ENCODE measurements at places on chromosomes 1 and 21.

DNA sequence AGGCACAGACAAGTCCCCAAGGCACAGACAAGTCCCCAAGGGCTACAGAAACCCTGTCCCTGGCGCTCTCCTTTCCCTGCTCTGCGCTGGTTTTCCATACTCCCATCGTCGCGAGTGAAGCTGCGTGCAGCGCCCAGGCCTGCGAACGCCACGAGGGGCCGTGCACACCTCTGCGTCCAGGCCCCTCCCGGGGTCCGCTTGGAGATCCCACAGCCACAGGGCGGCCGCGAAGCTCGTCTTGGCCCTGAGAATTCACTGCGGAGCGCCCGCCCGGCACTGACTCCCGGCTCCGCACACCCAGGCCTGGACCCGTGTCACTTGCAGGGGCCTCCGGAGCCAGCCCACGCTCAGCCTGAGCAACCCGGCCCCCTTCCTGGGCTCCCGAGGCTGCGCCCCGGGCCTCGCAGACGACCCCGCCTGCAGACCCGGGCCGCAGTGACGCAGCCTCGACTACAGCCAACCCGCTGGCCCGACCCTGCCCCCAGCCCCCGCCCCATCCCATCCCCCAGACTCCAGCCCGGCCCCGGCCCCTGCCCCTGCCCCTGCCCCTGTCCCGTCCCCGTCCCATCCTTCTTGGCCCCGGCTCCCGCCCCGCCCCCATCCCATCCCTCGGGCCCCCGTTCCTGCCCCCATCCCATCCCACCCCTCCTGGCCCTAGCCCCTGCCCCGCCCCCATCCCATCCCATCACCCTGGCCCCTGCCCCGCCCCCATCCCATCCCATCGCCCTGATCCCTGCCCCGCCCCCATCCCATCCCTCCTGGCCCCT, 841 bp downstream of the POFUT2 start:
- no peak for DNase-seq

DNA sequence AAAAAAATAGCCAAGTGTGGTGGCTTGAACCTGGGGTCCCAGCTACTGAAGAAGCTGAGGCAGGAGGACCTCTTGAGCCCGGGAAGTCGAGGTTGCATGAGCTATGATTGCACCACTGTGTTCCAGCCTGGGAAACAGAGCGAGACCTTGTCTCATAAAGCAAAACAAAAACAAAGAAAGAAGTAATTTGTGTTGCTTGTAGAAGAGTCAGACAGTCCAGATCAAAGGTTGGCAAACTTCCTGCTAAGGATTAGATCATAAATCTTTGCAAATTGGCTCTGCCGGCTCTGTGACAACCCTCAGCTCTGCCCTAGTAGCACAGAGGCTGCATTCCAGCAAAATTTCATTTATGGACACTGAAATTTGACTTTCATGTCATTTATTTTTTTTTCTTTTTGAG, 19.0 kb upstream of the MFN2 start:
- DNase-seq = no peak

GRCh38 chr1:199808110-199808870, 219.2 kb upstream of the NR5A2 start:
- DNase-seq = no peak

GRCh38 chr21:25837533-25838265, 102.9 kb downstream of the GABPA start:
- DNase-seq = no peak

DNA sequence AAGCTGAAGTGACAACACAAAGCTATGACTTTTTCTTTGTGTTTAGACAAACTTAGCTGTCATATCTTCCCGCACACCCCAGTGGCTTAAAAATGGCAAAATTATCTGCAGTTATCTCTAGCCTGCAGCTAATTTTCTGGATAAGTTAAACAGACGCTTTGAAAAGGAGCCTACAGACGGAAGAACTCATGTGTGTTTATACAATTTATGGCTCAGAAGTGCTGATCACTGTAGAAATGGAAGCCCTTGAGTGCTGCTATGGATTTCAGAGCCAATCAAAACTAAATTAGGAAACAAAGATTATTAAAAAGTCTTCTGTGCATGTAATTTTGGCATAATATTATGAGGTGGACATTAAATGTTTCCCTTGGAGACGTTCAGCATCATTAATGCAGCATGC, 11.6 kb downstream of the NTNG1 start:
- no peak for DNase-seq

DNA sequence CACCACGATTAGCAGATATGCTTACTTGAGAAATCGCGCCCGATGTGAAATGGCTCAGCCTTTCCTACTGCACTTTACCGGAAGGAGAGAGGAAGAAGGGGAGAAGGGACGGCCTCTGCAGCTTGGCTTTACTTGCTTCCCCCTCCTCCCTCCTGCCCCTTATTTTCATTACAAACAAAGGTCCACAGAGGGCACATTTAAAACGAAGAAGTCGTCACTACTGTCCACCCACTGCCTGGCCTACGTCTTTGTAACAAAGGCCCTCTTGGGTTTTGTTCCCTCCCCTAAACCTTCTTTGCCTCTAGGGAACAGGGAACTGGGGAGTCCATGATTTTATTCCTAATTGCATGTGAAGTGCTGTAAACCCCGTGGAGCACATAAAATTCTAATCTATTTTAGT, 308.5 kb downstream of the LMX1A start:
- DNase-seq = no peak

- no peak for DNase-seq
Observed at GRCh38 chr1:229370601-229371021, 27.8 kb upstream of the CCSAP start.
